Cardiac septum (tissue), 1 donor: ENCODE measurements at places on chromosomes 13 and 19. TPM values are rescaled to one million over a fixed set of nuclear protein-coding genes. Genes with fewer than 3 reads are reported as not detected.

DNA sequence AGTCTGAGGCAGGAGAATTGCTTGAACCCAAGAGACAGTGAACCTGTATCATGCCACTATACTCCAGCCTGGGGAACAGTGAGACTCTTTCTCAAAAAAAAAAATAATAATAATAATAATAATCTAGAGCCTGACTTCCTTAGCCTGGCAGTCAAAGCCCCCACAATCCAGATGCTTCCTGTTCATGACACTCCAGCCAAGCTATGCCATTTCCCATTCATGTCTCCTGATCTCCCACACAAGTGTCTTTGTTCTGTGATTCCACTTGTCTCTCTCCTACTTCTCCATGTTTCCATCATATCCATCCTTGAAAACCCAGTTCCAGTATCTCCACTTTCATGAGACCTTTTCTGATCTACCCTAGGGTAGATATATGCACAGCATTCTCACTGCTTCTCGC, 150.7 kb downstream of the FOXO1 start:
- DNase-seq = no peak

GRCh38 chr19:1962674-1963073, 21.7 kb downstream of the CSNK1G2 start:
- no peak for DNase-seq

DNA sequence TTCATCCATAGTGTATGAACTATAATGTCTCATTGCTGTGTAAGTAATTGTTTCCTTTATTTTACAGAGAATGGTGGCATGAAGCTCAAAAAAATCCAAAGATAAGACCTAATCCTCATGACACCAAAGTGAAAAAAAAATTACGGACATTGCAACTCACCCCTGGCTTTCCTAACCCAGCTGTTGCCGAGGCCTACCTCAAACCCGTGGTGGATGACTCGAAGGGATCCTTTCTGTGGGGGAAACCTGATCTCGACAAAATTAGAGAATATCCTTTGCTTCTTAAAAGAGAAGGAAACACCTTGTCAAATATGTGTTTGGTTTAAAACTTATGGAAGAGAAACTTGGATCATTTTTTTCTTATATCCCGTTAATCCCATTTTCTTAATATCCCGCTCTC, 26.3 kb downstream of the ERCC5 start:
- no peak for DNase-seq

- DNase-seq = no peak
Observed at GRCh38 chr13:108104736-108105135, 110.6 kb downstream of the LIG4 start.

Gene APC2
- 0.08 TPM for total RNA-seq
